ENCODE measurements at places on chromosomes 3 and 15.

GRCh38 chr15:44038755-44039191, 156.3 kb downstream of the FRMD5 start:
- DNase-seq = no peak

DNA sequence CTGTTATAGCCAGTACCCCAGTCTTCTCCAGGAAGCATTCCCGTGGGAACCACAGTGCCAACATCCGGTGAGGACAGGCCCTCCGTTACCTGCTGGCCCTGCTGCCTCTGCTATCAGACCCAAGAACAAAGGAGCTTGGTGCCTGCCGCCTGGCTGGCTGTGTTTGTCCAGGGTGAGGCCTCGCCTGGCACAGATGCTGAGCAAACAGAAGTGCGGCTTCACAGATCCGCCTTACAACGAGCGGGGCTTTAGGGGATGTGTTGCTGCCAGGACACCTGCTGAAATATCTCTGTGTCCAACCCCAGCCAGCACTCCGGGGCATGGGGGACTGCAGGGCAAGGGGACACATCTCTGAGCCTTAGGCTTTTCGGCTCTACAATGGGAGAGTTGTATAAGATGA, 2.2 kb upstream of the EPHB3 start:
- DNase-seq = no peak

DNA sequence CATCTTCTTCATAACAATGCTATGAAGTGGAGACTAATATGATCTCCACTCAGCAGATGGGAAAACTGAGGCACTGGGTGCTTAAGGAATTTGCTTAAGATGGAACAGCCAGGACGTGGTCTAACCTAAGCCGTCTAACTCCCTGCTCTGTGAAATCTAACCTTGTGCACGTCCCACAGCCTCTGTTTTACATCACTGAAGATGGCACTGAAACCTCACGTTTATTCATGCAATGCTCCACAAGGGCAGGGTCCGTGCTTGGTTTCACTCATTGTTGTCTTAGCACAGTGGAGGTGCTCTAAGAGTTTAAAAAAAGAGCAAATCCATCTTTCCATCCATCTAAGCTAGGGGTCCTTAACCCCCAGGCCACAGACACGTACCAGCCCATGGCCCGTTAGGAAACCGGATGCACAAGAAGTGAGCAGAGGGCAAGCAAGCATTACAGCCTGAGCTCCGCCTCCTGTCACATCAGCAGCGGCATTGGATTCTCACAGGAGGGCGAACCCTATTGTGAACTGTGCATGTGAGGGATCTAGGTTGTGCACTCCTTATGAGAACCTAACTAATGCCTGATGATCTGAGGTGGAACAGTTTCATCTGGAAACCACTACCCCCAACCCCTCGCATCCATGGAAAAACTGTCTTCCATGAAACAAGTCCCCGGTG, 118.0 kb downstream of the FOXP1 start:
- no peak for DNase-seq

GRCh38 chr15:56883088-56883487, 35.4 kb upstream of the TCF12 start:
- no peak for DNase-seq

GRCh38 chr3:33490641-33491241, 50.5 kb upstream of the UBP1 start:
- no peak for DNase-seq

DNA sequence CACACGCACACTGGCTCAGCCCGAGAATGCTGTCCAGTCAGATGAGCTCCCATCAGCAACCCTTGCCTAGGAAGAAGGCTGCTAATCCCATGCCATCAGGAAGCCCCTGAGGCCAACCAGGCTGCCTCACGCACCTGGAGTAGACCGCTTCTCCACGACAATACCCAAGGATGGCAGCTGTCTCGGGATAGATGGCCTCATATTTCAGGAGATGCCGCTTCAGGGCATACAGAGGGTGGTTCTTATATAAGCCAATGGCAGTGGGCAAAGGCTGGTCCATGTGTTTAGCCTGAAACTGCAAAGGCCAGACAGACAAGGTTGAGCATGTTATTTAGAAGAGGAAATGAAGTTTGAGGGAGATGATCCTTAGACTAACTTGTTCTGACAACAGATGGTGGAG, 22.2 kb downstream of the XPC start:
- DNase-seq = no peak

DNA sequence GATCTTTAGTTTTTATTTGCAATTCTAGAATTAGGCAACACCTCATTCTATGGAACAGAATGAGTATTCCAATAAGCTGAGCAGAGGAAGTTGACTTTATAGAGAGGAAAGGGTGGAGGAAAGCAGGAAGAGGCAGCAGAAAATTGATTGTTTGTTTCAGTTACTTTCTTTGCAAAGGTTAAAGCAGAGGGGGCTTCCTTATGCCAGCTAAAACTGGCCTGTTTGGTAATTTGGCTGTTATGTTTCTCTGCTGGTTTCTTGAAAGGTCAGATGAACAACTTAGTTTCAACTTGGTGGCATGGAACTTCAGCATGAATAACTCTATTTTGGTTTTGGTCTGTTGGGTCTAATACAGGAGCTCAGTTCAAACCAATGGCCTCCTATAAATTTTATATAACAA, 190.9 kb upstream of the IL12A start:
- DNase-seq = no peak

GRCh38 chr15:59812250-59812870, 123.2 kb upstream of the BNIP2 start:
- no peak for DNase-seq

- DNase-seq = no peak
Observed at GRCh38 chr3:133443649-133444422, 44.0 kb downstream of the BFSP2 start.
